Kidney tubule cell (primary cell): ENCODE measurements at places on chromosomes 11 and 22.

- DNase-seq, result peak; percentile 95
Measured at GRCh38 chr11:8719211-8719649, 36.6 kb downstream of the RPL27A start.

- peak; percentile 93 for DNase-seq
Measured at GRCh38 chr11:77047007-77047927, 13.1 kb downstream of the B3GNT6 start.

DNA sequence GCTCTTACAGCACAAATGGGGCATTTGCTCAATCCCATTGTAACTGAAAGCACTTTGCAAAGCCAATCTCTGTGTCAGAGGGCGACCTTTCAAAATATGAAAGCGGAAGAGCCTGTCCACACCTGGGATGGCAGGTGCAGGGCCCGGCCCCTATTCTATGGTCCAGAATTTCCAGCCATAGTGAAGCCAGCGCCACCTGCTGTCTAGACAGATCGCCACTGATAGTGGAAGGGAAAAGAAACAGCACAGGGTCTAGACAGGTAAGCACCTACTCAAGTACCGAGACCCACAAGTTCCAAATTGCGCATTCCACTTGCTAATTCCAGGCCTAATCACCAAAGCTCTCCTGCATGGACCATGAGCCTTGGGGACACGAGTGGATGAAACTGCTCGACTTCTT is 141.4 kb downstream of the NTM start:
- DNase-seq, result peak; percentile 45

DNA sequence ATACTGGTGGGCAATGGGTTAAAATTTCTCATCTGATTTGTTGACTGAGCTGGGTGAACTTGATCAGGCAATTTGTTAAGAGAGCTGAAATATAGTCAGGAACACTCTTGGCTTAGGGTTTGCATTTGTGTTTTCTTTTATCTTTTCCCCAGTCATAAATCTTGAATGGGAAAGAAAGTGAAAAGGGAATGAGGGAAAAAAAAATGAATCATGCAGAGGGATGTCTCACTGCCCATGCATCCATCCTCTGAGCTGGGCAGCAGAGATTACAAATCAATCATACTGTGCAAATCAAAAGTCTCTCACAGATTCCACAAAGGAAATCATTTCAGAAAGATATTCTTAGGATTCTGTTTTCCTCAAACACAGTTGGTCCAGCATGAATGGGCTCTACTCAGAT is 174.2 kb upstream of the MPPED2 start:
- DNase-seq, result peak; percentile 49

DNA sequence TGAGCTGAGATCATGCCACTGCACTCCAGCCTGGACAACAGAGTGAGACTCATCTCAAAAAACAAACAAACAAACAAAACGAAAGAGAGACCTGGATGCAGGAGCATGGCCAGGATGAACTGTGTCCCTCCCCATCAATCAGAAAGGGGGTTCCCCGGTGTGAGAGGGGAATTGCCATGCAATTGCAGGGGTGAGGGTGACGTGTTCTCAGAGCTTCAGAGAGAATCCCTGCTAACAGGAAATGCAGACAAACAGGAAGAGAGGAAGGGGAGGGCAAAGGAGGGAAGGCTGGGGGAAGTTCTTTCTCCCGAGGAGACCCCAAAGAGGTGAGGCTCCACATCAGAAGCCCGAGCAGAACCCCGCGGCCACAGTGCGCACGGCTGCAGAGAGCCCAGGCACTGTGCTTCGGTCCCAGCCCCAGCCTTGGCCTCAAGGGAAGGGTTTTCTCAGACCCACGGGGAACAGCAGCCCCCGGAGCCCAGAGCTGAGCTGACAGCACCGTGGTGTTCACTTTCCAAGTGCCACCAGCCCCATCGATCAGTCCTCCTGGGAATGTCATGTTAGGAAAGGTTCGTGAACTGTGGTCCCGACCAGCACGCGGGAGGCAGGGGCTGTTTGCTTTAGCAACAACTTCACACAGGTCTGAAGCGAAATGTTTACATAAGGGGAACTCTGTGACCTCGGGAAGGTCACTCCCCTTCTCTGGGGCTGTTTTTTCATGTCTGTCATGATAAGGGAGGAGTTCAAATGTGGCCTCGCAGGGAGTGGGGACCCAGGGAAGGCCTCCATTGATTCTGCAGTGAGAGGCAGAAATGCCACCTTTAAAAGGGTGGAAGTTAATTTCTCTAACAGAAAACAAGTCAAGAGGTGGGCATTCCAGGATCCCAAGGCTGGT is 108.0 kb upstream of the ANO1 start:
- DNase-seq, result no peak

DNA sequence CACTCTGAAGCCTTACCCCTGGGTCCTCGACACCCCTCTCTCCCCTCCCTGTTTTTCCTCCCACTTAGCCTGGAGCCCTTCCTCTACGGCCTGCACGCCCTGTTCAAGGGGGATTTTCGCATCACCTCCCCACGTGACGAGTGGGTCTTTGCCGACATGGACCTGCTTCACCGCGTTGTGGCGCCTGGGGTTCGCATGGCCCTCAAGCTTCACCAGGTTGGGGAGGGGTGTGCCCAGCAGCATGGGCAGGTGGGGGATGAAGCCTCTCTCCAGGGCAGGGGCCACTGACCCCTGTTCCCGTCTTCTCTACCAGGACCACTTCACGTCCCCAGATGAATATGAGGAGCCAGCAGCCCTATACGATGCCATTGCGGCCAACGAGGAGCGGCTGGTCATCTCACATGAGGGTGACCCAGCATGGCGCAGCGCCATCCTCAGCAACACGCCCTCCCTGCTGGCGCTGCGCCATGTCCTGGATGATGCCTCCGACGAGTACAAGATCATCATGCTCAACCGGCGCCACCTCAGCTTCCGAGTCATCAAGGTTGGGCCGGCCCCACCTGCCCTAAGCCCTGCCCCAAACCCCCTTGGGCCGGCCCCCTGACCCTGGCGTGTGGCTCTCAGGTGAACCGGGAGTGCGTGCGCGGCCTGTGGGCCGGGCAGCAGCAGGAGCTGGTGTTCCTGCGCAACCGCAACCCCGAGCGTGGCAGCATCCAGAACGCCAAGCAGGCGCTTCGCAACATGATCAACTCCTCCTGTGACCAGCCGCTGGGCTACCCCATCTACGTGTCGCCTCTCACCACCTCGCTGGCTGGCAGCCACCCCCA is 2.8 kb upstream of the SIPA1 start:
- no peak for DNase-seq

DNA sequence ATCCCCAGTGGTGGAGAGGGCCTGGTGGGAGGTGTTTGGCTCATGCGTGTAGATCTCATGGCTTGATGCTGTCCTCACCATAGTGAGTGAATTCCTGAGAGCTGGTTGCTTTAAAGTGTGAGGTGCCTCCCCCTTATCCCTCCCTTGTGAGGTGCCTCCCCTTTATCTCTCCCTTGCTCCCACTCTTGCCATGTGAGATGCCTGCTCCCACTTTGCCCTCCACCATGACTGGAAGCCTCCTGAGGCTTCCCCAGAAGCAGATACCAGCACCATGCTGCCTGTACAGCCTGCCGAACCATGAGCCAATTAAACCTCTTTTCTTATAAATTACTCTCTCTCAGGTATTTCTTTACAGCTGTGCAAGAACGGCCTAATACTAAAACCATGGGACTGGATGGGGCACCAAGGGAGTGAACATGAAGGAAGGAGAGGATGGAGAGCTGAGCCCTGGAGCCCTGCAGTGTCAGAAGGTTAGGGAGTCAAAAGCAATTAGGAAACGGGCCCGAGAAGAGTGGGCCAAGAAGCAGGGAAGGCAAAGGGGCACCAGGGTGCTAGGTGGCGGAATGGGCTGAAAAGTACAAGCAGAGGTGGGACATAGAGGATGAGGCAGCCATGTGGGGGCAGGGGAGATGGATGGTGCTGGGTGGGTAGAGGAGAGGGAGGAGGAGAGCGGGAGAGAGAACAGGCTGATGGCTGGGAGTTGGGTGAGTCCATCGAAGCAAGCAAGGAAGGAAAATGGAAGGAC is 9.4 kb downstream of the IFITM10 start:
- DNase-seq, result no peak

DNA sequence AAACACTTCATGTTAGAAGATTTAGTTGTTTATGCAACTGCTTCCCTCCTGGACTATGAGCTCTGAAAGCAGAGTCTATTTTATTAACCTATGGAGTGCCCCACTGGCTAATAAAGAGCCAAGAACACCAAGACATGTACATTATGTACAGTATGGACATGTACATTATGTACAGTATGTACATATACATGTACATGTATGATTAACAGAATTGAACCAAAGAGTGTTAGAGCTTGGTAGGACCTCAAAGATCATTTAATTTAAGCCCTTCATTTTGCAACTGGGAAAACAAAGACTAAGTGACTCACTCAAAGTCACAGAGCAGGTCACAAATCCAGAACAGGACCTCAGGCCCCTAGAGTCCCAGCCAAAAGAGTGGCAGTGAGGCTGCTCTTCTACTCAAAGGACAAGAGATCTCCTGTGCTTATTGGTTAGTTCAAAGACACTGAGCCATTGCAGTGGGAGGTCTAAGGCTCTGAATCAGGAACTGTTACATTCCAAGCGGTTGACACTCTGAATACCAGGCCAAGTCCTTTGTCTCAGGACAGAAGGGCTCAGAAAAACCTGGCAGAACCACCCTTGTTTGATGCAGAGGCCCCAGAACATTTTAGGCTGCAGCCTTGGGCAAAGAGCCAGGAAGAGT is 103.8 kb downstream of the FAM168A start:
- peak; percentile 89 for DNase-seq

- no peak for DNase-seq
Measured at GRCh38 chr11:5178046-5178837, 22.2 kb downstream of the OR51V1 start.

DNA sequence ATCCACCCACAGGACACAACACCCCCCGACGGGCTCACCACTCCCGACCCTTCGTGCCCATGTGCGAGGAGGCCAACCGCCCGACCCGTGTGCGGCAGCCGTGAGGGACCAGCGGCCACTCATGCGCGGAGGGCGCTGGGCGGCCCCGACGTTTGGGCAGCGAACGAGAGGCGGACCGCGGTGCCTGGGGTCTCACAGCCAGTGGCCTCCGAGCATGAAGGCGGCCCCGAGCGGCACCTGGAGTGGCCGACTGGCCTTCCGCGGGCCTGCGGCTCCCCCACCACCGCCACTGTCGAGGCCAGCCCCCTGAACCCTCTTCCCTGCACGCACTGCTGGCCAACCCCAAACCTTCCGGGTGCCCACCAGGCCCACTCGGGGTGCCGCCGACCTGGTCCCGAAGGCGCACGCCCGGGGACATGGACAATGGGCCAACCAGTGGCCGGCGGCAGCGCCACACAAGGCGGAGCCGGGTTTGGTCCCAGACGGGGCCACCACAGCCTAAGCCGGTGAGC is 4274.9 kb upstream of the OR11H1 start:
- no peak for DNase-seq

DNA sequence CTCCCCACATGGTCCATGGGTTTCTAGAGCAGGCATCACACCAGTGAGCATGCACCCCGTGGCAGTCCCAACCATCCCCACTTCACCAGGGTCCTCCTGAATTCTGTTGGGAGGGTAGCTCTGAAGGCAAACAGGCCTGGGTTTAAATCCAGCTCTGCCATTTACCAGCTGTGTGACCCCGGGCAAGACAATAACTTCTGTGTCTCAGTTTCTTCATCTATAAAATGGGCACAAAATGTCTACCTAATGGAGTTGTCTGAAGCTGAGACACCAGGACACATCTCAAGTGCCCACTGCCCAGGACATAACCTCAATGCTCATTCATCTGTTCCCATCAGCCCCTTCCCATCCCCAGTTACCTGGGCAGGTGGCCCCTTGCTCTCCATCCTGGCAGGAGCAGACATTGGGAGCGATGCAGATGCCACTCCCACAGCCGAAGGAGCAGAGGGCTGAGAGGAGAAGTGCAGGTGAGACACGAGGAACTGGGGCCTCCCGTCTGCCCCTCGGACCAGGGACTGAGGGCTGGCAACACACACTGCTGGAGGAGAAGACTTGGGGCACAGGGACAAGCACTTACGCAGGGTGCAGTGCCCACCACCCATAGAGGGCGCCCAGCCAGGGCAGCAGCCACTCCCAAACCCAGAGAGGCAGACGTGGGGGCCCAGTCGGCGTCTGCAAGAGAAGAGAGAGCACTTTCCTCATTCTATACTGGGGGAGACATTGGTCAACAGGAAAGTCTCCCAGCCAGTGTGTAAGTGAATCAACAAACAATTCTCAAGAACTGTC is 4.0 kb downstream of the VWCE start:
- no peak for DNase-seq

GRCh38 chr22:43995798-43996169 is 28.3 kb upstream of the PARVB start:
- DNase-seq, result no peak

- no peak for DNase-seq
Measured at GRCh38 chr22:34019190-34019845, 99.0 kb upstream of the LARGE1 start.

DNA sequence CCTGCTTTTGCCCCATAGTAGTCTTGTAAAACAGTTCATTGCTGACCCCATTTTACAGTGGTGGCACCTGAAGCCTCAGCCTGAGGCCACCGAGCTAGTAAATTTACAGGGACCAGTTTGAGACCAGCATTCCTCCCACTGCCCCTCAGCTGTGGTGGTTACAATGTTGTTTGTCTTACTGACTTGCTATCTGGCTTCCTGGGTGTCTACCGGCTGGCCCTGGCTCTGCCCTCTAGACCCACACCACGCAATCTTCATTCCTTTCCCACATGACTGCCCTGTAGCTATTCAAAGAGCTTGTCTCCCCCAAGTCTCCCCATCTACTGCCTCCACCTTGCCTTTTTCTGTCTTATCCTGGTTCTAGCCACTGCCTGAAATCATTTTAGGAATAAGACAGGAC is 20.8 kb downstream of the PIK3IP1 start:
- peak; percentile 93 for DNase-seq

GRCh38 chr11:83836883-83837654 is 550.9 kb upstream of the CCDC90B start:
- DNase-seq, result peak; percentile 62

DNA sequence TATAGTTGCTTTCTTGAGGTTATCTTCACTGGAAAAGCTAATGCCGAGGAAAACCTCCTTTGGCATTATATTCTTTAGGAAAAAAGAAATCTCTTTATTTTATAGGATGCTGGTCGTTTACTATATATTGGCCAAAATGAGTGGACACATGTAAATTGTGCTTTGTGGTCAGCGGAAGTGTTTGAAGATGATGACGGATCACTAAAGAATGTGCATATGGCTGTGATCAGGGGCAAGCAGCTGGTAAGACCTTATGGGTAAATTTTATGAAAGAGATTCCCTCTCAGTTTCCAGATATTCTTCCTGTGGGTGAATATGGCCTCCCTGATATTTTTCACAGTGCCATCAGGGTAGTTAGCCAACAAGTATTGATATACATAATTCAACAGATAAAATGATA is 29.4 kb upstream of the TTC36 start:
- DNase-seq, result no peak

DNA sequence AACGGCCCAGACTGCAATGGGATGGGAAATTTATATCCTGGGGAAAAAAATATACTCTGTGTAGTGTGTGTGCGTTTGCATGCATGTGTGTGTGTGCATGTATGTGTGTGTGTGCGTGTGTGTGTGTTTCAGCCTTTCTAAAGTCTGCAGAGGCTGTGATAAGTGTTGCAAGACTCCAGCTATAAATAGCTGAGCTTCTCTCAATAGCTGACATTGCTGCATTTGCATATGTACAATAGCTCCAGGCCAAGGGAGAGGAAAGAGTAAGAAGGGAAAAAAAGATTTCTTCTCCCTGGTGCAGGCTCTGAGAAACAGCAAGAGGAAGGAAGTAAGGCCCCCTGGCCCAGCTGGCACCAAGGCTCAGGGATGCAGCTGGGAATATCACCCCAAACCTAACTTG is 483.0 kb downstream of the MN1 start:
- peak; percentile 13 for DNase-seq

- DNase-seq, result peak; percentile 66
Measured at GRCh38 chr11:123061403-123062157, at the start of gene HSPA8. Gene HSPA8, minus strand, starts transcription at chr11:123062136. Its CDS starts 812 bp downstream, at chr11:123061324.

- no peak for DNase-seq
Measured at GRCh38 chr22:17043521-17043920, 35.5 kb upstream of the GAB4 start.
